Activated naive CD4-positive, alpha-beta T cell treated with anti-CD3 and anti-CD28 coated beads, Interleukin-2, amount 10 ng/mL, durations not matched to agents 5 hours and 36 hours (primary cell): ENCODE measurements at places on chromosomes 5 and 9. TPM values are rescaled to one million over a fixed set of nuclear protein-coding genes. Genes with fewer than 3 reads are reported as not detected.

Gene GLDC
- 0.41 TPM for total RNA-seq

Gene SEMA5A
- total RNA-seq = 0.10 TPM

Gene SLC34A3
- not detected for total RNA-seq

Gene SLC6A19
- total RNA-seq = not detected

Gene KIF24
- 7.9 TPM for total RNA-seq

Gene IL3
- total RNA-seq = not detected

Gene MYMK
- total RNA-seq = not detected

Gene FABP6
- total RNA-seq = not detected

Gene WDR31
- 0.96 TPM for total RNA-seq

Gene SHB
- 0.30 TPM for total RNA-seq

Gene SPINK7
- not detected for total RNA-seq

Gene CLIC3
- 4.5 TPM for total RNA-seq

Gene CWC27
- total RNA-seq = 18.1 TPM

Gene F12
- 0.68 TPM for total RNA-seq

Gene SLU7
- total RNA-seq = 66.4 TPM

Gene GABRA6
- total RNA-seq = not detected

Gene SIGMAR1
- 55.1 TPM for total RNA-seq

Gene UNC5A
- total RNA-seq = not detected

Gene MLANA
- not detected for total RNA-seq

Gene LAMC3
- 0.10 TPM for total RNA-seq

Gene BAAT
- not detected for total RNA-seq

Gene AJM1
- 5.6 TPM for total RNA-seq

Gene ZNF454
- total RNA-seq = not detected

Gene ZNF608
- total RNA-seq = not detected

Gene LCN10
- total RNA-seq = 0.08 TPM

Gene LRRC26
- not detected for total RNA-seq

Gene THG1L
- 12.0 TPM for total RNA-seq

Gene SH3PXD2B
- 0.33 TPM for total RNA-seq

Gene MEF2C
- 0.40 TPM for total RNA-seq

Gene EFNA5
- total RNA-seq = not detected

Gene FAM169A
- 4.0 TPM for total RNA-seq

Gene PPIC
- not detected for total RNA-seq

Gene POLR1E
- total RNA-seq = 29.2 TPM

Gene HSD17B4
- 63.4 TPM for total RNA-seq

Gene TEK
- total RNA-seq = not detected

Gene C9orf43
- 0.39 TPM for total RNA-seq

Gene GAPT
- total RNA-seq = not detected
